Left ventricle myocardium superior (tissue), 1 donor: ENCODE measurements at places on chromosomes 2 and 18. TPM values are rescaled to one million over a fixed set of nuclear protein-coding genes. Genes with fewer than 3 reads are reported as not detected.

- DNase-seq, result peak; percentile 65
Observed at GRCh38 chr18:3411854-3412268, 38.1 kb upstream of the TGIF1 start.

GRCh38 chr2:196413821-196414274, 225.7 kb upstream of the CCDC150 start:
- no peak for DNase-seq

The GKN2 gene
- total RNA-seq, result not detected

The GKN1 gene
- total RNA-seq, result not detected

GRCh38 chr2:157725846-157726245, 97.2 kb upstream of the ACVR1C start:
- DNase-seq, result no peak
